ENCODE measurements at places on chromosomes 7 and 10. TPM values are rescaled to one million over a fixed set of nuclear protein-coding genes. Genes with fewer than 3 reads are reported as not detected.

The RBP3 gene
- total RNA-seq, result not detected

DNA sequence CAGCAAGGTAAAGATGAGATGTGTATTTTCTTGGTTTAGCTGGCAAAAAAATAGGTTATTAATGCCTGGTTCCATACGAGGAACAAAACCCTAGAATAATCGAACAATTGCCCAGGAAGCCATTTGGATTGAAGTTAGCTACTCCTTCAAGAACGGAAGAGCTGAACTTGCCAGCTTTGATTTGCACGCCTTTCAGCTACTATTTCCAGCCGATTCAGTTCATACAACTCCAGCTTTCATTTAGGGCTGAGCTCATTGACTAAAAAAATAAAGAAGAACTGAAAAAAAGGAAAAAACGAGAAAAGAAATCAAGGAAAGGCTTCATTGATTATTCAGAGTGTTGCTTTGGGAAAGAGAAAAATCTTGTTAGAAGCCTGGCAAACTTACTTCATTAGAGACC, 60.4 kb downstream of the PTN start:
- DNase-seq, result no peak

DNA sequence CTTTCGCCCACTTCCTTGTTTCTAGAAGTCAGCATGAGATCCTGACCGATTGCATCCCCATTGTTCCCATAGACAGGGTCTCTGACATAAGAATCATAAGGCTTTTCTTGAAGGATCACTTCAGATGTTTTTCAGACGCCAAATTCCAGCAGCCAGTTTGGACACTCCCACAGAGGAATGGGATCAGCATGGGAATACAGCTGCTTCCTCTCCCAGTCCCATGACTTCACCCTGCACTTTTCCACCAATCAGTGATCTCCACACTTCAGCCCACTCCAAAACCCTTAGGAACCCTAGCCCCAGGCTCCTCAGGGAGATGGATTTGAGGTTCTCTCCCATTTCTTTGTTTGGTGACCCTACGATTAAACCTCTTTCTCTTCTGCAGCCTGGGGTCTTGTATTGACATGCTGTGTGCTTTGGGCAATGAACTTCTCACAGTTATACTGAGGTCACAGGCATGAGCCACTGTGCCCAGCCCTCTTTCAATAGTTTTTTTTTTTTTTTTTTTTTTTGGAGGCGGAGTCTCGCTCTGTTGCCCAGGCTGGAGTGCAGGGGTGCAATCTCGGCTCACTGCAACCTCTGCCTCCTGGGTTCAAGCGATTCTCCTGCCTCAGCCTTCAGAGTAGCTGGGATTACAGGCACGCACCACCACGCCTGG, 52.8 kb upstream of the CHST3 start:
- no peak for DNase-seq

The OR9A2 gene
- not detected for total RNA-seq

The NUP42 gene
- total RNA-seq, result 30.1 TPM

DNA sequence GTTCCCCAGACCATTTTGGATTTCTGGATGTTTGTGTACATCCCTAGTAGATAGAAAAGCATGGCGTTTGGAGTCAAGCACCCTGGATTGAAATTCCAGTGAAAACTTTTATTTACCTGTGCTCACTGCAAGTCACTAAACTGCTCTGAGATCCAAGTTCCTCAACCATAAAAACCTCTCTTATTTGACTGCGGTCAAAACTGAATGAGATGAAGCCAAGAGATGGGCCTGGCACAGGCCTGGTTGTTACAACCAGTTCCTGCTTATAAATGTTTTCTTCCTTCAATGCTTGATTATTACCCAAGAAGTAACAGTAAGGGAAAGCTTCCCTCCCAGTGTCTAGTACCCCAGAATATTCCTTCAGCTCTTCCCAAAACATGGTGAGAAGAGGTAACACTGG, 70.9 kb upstream of the HPS1 start:
- DNase-seq, result no peak

GRCh38 chr7:47008461-47008860, 573.5 kb downstream of the TNS3 start:
- DNase-seq, result no peak

DNA sequence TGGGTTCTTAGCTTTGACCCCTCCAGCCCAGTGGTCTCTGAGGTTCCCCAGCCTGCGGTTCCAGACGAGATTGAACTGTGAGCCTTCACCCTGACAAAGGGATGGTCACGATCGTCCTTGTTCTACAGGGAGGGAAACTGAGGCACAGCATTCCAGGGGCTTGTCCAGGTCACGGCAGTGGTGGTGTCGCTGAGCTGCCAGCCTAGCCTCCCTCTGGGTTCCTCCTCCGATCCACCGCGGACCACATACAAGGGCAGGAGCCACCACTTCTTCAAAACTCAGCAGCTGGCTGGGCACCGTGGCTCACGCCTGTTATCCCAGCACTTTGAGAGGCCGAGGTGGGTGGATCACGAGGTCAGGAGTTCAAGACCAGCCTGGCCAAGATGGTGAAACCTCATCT, 35.8 kb downstream of the ELFN1 start:
- DNase-seq, result no peak

The TAC1 gene
- total RNA-seq, result not detected

The GNAT3 gene
- not detected for total RNA-seq

The SLC39A12 gene
- not detected for total RNA-seq

DNA sequence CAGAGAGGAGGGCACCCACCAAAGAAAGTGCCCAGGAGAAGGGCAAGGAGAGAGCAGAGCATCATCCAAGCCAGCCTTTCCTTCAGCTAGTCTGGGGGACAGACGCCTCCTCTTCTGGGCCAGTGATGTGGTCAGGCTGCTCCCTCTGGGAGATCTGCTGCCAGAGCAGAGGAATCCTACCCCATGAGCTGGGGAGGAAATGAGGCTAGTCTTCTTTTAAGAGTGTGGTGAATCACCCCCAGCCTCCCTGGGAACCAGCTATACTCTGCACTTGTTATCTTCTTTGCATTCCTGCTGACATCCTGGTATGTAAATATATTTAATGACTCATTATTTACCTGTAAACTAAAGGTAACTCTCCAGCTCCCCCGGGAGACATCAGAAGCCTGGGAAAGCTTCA, 41.6 kb upstream of the EPHB6 start:
- DNase-seq, result no peak

The PDIA4 gene
- total RNA-seq, result 273 TPM

The SYNPO2L gene
- total RNA-seq, result not detected

DNA sequence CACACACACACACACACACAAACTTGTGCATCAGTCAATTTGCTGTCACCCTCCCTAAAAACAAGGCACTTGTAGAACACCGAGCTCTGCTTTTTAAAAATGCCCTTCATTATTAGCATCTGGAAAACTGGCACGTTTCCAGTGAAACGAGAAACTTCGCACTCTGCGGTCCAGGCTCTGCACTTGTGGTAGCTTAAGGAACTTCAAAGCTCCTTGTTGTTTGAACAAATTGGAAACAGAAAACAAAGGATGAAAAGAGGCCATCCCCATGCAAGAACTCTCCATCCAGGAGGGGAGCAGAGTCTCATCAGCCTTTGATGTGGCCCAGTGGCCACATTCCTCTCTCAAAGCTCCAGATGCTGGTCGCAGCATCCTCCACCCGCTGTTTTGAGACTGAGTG, 105.1 kb downstream of the C10orf90 start:
- no peak for DNase-seq

DNA sequence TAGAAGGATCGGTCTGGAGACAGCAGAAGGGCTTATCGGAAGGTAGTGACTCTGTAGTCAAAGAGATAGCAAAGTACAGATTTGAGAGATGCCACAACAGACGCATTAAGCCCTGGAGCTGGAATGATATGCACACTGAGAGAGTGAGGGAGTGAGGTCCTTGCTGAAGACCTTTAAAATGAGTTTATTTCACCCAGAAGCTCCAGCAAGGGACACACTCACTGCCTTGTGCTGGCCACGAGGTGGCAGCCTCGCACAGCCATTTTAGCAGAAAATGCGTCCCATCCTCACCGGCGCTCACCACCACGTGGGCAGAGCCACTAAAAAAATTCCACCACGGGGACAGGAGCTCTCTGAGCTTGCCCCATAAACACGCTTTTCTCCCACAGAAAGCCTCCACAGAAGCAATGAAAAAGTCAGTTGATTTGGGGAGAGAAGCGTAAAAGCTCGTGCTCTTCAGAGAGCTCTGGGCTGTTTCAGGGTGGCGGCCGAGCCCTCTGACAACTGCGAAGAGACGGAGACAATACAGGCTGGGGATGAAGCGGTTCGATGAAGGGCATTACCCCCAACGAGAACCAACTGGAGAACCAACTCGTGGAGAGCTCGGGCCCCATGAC, 163.0 kb upstream of the KLF14 start:
- peak; percentile 71 for DNase-seq

The DENND10 gene
- total RNA-seq, result 17.5 TPM

- DNase-seq, result no peak
Observed at GRCh38 chr10:70333268-70333667, 49.2 kb downstream of the LRRC20 start.

- DNase-seq, result no peak
Observed at GRCh38 chr10:97332591-97333350, 1.8 kb downstream of the FRAT2 start.

DNA sequence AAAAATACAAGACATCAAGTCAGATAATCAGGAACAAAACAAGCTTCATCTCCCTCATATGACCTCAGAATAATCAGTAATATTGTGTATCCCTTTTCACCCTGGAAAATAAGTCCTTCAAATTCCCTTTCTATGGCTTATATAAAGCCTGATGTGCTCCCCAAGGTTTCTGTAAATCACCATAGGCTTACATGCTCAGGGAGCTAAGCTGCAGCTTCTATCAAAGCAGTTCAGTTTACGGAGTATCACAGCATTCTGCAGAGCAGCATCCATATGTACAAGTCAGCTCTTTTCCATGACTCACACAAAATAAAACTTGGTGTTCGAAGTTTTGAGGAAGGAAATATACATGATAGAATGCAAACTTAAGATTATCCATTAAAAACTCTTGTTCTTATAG, 225.6 kb downstream of the LRRTM3 start:
- DNase-seq, result no peak

DNA sequence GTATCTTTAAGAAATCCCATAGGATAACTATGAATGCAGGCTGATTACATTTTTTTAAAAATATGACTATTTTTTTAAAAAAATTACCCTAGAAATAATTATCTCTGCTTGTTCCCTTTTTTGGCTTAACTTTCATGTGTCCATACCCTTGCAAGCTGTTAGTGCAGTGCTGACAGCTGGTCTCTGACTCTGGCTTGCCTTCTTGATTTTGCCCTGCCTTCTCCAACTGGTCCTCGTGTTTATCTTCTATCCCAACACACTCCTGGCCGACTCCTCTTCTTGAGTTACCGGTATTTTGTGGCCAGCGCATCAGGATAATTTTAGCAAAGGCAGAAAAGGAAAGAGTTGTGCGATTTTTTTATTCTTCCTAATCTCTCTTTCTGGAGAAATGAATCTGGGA, 111.7 kb upstream of the STARD3NL start:
- DNase-seq, result no peak

- no peak for DNase-seq
Observed at GRCh38 chr7:44979481-44980392, 922 bp upstream of the MYO1G start.

DNA sequence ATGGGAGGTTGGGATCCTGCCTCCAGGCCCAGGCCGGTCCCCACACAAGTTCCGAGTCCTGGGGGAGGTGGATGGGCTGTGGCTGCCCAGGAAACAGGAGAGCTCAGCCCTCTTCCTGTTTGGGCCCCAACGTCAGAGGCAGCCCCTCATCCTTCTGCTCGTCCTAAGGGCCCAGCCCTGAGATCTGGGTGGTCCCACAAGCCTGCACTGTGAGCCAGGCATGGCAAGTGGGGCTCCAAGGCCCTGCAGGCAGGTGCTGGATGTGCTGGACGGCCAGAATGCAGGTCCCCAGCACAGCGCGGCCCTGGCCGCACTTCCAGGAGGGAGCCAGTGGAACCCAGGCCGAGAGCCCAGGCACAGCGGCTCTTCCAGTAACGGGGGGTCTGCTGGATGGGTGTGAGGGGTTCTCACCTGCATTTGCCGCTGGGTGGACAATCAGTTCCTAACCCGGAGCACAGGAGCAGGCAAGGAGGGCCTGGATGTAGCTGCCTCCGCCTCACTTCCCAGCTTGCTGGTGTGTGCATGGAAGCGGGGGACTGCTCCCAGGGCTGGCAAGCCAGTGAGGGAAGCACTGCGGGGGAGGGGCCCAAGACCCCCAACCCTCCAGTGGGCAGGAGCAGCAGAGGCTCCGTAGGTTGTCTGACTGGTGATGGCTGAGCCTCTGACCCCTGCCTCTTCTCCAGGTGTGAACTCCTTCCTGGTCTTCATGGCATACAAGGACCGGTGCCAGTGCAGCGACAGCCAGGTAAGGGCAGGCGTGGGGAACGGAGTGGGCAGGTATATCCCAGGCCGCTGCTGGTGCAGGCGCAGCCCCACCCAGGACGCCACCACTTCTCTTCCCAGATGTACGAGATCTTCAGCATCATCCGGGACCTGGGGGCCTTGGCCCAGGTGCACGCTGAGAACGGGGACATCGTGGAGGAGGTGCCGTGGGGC, 9.7 kb downstream of the DPYSL4 start:
- no peak for DNase-seq

- no peak for DNase-seq
Observed at GRCh38 chr7:55367283-55367840, 2.2 kb downstream of the LANCL2 start.

GRCh38 chr7:137983323-137984008, 18.4 kb downstream of the CREB3L2 start:
- no peak for DNase-seq

The SUV39H2 gene
- 18.9 TPM for total RNA-seq

The SP8 gene
- total RNA-seq, result 1.4 TPM

GRCh38 chr10:102540023-102540422, 36.3 kb downstream of the SUFU start:
- DNase-seq, result peak; percentile 12

DNA sequence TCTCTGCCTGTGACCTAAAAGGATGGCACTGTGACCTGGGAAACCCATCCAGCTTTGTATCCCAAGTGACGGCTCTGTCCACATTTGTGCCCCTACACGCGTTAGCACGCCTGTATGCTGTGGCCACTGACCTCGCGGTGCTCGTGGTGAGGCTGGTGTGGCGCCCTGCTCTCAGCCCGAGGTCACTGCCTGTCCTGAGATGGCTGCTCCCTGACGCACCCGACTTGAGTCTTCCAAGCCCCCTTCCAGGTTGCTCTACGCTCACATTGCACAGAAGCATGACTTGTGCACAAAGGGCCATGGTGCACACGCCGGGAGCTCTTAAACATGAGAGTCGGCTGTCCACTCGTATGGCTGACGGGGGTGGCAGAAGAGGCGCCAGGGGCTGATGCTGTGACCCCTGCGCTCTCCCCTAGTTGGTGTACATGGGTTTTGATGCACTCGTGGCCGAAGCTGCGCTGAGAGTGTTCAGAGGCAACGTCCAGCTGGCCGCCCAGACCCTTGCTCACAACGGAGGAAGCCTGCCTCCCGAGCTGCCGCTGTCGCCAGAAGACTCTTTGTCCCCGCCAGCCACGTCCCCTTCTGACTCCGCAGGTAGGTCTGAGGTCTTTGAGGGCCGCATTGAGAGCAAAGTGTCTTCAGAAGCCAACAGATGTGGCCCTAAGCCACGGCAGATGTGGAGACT, 33.5 kb downstream of the WDR86 start:
- no peak for DNase-seq

The MUC12 gene
- not detected for total RNA-seq

The TPST1 gene
- total RNA-seq, result 53.2 TPM

The IL6 gene
- 2.0 TPM for total RNA-seq

GRCh38 chr10:48551861-48552591, 52.8 kb downstream of the ARHGAP22 start:
- DNase-seq, result peak; percentile 41

The ZNHIT1 gene
- total RNA-seq, result 106 TPM

GRCh38 chr7:539731-540411, 20.2 kb upstream of the PDGFA start:
- peak; percentile 99 for DNase-seq

GRCh38 chr7:110600956-110601355, 490.0 kb upstream of the LRRN3 start:
- DNase-seq, result no peak

The ENTPD7 gene
- total RNA-seq, result 41.6 TPM
